Right hindlimb (tissue), 1 donor: ENCODE measurements at places on chromosomes 2 and 18.

DNA sequence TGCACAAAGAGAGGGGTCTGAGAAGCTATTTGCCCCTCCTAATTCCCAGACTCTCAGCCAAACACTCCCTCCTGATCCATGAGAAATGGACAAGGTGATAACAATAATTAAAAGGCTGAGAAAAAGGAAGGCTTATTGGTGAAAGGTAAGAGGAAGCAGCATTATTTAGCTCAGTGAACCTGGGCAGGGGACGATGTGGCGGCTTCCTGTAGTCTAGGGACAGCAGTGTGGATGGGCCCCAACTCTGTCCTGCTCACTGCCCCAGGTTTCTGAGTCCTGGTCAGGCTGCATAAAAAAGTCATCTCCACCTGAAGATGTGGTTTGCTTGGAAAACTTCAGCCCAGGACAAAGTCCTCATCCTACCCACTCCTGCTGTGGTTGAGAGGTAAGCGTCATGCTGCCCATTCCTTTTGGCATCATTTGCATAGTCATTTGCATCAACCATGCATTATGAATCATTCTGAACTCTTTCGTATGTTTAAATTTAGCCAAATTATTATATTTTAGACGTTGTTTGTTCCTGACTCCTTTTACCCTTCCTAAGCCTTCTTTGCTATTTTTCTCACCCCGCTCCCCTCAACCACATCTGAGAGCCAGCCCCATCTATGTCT lies 126.8 kb downstream of the CLIP4 start:
- DNase-seq, result no peak

DNA sequence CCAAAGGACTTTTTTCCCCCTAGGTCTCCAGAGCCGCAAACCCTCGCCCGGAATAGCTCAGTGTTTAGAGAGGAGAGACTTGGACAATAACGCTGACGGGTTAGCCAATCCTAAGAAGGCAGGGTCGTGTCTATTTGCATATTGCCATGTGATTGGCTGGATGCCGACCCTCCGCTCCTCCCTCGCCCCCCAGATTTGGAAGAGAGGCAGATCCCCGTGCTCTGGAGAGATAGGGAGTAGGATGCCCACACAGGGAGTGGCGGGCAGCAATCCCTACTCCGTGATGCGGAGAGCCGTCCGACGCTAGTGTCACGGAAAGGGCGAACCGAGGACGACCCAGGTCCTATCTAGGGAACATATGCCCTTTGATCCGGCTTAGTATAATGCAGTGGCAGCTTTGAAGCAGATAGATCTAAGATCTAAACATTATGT lies 1.4 kb downstream of the WNT6 start:
- peak; percentile 83 for DNase-seq

- no peak for DNase-seq
These were observed 73.6 kb downstream of the ACOXL start for GRCh38 chr2:110805894-110806452.

- DNase-seq, result no peak
These were observed 211.8 kb downstream of the FAM210A start for GRCh38 chr18:13514558-13514957.

GRCh38 chr2:64860276-64860885 lies 128.8 kb upstream of the SLC1A4 start:
- DNase-seq, result no peak

GRCh38 chr2:74255660-74256213 lies 57.3 kb downstream of the MTHFD2 start:
- no peak for DNase-seq

GRCh38 chr2:191894681-191895147 lies 47.8 kb upstream of the CAVIN2 start:
- DNase-seq, result no peak

- no peak for DNase-seq
These were observed 20.0 kb upstream of the RNF149 start for GRCh38 chr2:101328474-101329007.

GRCh38 chr2:224781400-224781799 lies 65.2 kb upstream of the CCDC195 start:
- DNase-seq, result no peak
